T-helper 17 cell (primary cell): ENCODE measurements at places on chromosomes 7 and 10.

DNA sequence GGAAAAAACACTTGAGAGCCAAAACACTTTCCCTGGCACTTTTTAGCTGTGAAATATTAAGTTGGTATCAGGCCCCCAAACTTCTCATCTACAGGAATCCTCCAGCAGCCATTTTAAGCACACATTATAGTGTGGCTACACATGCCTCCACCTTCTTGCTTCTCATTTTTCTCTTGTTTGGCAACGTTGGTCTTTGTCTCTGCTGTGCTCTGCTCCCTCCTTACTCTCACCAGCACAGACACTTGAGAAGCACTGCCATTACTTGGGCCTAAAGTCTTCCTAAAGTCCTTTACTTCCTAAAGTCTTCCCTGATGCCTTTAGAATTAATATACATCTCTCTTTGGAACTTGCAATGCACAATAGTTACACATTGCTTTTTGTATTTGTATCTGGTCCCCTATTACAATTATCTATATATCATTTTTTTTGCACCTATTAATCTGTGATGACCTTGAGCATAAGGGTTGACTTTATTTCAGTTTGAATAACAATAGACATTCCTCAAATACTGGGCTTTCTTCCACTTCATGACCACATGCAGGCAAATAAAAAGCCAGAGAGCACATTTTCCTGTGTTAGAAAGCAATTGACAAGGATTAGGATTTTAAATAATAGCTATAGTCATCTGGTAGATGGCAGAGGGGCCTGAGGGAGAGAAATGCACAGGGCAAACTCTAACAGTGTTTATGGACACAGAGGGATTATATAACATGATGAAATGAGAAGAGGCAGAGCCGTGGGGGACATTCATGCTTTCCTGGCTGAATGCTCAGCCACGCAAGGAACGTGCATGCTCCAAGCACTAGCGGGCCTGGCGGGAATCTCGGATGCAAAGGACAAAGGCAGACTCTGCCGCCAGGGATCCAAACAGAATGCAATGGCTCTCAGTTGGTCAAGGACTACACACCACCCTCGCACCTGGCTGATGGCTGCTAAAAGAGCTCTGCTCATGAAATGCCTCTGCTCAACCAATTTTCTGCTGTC, 99.3 kb downstream of the CDC14C start:
- no peak for DNase-seq

GRCh38 chr10:93680412-93681047, 21.9 kb downstream of the FRA10AC1 start:
- no peak for DNase-seq

GRCh38 chr7:100356416-100357068, 1.4 kb upstream of the PILRB start:
- DNase-seq = no peak

DNA sequence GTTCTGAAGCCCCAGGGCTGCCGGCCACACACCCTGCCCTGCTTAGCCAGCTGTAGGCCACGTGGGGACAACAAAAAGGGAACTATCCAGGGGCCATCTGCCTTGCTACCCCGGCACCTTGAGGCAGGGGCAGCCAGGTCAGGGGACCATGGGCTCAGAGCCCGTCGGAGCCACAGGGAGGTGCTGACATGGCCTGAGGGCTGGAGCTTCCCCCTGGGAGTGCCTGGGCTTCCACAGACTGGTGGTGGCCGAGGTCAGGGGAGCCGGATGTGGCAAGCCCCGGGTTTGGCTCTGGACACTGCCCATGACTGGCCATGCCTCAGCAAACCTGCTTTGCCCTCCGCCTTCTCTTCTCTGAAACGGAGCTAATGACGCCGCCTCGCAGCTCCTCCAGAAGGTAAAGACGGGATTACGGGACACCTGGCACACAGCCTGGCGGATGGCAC, 178.5 kb downstream of the EBF3 start:
- DNase-seq = no peak

DNA sequence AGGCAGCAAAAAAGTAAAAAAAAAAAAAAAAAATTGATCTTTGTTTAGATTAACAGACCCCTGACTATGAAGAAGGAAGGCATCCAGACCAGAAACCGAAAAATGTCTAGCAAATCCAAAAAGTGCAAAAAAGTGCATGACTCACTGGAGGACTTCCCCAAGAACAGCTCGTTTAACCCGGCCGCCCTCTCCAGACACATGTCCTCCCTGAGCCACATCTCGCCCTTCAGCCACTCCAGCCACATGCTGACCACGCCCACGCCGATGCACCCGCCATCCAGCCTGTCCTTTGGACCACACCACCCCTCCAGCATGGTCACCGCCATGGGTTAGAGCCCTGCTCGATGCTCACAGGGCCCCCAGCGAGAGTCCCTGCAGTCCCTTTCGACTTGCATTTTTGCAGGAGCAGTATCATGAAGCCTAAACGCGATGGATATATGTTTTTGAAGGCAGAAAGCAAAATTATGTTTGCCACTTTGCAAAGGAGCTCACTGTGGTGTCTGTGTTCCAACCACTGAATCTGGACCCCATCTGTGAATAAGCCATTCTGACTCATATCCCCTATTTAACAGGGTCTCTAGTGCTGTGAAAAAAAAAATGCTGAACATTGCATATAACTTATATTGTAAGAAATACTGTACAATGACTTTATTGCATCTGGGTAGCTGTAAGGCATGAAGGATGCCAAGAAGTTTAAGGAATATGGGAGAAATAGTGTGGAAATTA, 19.4 kb downstream of the GATA3 start:
- no peak for DNase-seq

- no peak for DNase-seq
Observed at GRCh38 chr7:133770863-133771492, 356.2 kb upstream of the LRGUK start.

DNA sequence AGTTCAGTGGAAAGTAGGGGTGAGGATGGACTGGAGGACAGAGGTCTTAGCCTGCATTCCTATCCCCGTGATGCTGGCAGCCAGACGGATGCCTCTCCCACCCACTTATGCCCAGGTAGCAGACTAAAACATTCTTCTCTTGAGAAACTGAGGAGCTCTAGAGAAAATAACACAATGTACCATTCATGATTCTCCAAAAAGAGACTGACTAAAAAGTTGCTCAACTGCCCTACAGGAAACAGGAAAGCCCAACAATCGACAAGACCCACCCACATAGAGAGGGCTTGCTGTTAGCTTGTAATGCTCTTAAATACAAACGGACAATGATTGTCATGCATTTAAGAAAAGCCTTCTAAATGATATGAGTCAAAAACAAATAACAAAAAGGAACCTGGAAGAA, 33.2 kb upstream of the PDE1C start:
- DNase-seq = no peak
